ENCODE measurements at places on chromosomes 5 and 9. TPM values are rescaled to one million over a fixed set of nuclear protein-coding genes. Genes with fewer than 3 reads are reported as not detected.

GIN1 gene
- total RNA-seq, result 9.9 TPM

TYRP1 gene
- total RNA-seq, result not detected

ADAMTSL2 gene
- 0.38 TPM for total RNA-seq

OR1L1 gene
- not detected for total RNA-seq

ALDH1A1 gene
- not detected for total RNA-seq

RETREG1 gene
- 9.6 TPM for total RNA-seq

CD72 gene
- 5.4 TPM for total RNA-seq

IFNA21 gene
- 0.77 TPM for total RNA-seq

GPX3 gene
- 3.9 TPM for total RNA-seq

BHMT gene
- total RNA-seq, result 4.4 TPM

ADGRD2 gene
- total RNA-seq, result 0.27 TPM

PLCXD3 gene
- total RNA-seq, result 2.9 TPM

IL13 gene
- not detected for total RNA-seq

DYNC2I2 gene
- 22.5 TPM for total RNA-seq

DNA sequence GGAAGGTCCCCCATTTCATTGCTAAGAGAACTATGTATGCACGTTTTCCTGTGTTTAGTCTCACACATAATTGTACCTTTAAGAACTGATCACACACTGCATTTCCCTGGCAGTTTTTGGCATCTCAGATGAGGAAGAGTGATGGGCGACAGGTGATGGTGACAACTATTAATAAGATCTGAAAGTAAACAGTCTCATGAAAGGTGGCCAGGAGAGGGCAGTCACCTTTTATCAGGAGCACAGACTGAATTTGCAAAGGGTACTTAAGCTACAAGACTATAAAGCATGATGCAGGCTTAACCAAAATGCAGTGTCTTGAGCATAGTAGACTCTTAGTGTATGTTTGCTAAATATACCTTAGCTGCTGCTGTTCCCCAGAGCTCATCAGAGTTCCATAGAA lies 91.5 kb downstream of the GHR start:
- ATAC-seq, result no peak

GRCh38 chr9:122444041-122444733 lies 33.5 kb downstream of the OR1J1 start:
- ATAC-seq, result no peak

DNA sequence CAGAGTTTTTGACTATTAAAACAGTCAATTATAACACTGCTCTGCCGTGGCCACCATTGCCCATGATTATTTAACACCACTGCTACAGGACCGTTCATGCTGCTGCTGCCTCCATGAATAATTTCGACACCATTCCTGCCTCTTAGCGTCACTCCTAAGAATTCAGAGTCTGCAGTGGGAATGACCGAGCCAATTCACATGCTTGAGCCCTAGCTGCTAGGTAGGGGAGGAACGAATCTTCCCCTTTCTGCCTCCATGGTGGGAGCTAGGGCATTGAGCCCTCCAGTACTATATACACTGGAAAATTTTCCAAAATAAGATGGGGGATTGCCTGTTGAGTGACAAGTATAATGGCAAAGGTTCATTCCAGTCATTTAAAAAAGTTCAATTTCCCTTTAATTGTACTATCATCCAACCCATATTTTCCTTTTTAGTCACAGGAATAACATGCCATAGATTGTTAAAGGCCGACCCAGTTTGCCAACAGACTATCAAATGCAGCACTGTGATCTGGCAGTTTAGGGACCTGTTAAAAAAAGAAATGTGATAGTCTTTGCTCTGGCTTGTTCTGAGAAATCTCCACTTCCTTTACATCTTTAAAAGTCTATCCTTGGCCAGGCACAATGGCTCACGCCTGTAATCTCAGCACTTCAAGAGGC lies 13.5 kb upstream of the B4GALT1 start:
- ATAC-seq, result no peak

GRCh38 chr5:113574417-113574816 lies 60.9 kb downstream of the YTHDC2 start:
- no peak for ATAC-seq

DNA sequence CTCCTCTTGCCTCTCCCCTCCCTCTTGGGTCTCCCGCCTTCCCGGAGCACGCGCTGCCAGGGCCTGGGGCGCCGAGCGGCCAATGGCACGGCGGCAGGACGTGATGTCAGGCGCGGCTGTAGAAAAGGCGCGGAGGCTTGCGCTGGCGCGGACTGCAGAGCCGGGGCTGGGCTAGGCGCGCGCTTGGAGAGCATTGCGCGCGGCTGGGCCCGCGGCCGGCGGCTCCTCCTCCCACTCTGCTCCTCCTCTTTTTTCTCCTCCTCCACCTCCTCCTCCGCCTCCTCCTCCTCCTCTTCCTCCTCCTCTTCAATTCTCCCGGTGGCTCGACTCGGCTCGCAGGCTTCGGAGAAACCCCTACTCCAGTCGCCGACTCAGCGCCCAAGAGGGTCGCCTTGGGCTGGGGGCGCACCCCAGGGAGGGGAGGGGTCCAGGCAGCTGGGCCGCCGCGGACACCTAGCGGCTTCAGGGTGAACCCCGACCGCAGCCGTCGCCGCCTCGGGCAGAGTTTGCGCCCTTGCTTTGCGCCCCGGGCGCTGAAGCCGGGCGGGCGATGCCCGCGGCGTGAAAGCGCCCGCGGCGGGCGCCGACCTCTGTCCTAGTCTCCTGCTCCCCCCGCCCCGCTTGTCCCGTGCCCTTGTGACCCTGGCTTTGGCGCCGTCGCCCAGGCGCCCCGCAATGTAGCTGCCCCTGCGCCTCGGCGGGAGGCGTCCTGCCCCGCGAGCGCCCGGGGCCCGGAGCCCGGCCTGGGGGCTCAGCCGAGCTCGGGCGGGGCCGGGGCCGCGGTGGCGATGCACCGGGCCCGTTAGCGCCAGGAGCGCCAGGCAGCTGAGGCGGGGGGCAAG lies at the start of gene LHX2:
Gene LHX2 (plus strand): TSS at position 309 of the 842 bp plus-strand sequence. CDS start 581 bp downstream, outside the sequence.
- ATAC-seq, result peak; percentile 95

GRCh38 chr9:79658926-79659325 lies 87.2 kb downstream of the TLE4 start:
- ATAC-seq, result no peak

DNA sequence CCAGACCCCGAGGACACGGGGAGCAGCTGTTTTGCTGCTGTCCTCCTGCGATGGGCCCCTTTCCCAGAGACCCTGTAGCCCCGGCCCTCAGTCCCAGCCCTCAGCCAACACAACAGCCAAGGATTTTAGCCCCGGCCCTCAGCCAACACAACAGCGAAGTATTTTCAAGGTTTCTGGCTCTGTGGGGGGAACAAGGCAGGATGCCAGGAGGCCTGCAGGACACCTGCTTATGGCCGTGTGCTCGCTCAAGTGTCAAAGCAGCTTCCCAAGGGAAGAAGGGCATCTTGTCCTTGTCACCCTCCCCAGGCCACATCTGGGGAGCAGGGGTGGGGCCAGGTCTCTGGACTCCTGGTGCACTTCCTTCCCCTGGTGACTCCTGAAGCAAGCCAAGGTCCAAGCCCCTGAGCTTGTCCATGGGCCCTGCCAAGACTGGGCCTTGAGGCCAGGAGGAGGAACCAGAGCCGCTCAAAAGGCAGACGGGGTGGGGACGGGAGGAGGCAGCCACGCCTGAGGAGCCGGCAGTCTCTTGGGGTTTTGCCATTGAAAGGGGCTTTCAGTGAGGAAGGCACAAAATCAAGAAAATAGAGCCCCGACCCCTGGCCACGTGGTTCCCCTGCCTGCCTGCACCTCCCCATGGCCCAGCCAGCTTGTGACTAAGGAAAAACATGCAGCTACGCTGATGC lies 10.8 kb downstream of the KCNT1 start:
- ATAC-seq, result no peak

DNA sequence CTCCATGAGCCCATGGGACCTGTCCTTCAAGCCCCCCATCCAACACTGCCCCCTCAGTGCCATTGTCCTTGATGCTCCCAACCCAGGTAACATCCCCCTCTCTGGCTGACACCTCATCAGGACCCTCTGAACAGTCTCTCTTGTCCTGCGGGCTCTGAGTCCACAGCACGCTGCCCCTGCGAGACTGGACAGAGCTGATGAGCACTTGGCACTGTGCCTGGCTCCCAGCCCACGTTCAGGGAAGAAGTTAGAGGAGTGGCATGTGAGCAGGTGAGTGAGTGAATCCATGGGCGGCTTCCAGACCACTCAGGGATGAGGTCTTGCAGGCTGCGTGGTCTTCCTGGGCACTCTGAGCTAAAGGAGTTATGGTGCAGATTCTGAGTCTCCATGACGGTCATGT lies 70.7 kb downstream of the PAX5 start:
- ATAC-seq, result no peak

GRCh38 chr9:14362175-14362574 lies 48.2 kb upstream of the NFIB start:
- ATAC-seq, result no peak

DNA sequence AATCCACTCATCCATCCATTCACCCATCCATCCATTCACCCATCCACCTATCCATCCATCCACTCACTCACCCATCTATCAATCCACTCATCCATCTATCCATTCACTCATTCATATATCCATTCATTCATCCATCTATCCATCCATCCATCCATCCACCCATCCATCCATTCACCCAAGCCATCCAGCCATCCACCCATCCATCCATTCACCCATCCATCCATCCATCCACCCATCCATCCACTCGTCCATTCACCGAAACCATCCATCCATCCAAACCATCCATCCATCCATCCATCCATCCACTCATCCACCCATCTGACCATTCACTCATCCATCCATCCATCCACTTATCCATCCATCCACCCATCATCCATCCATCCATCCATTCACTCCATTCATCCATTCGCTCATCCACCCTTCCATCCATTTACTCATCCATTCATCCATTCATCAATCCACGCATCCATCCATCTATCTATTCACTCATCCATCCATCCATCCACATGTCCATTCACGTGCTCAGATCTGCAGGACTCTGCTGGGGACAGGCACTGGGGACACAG lies 6.6 kb downstream of the SLC9A3 start:
- ATAC-seq, result no peak

DNA sequence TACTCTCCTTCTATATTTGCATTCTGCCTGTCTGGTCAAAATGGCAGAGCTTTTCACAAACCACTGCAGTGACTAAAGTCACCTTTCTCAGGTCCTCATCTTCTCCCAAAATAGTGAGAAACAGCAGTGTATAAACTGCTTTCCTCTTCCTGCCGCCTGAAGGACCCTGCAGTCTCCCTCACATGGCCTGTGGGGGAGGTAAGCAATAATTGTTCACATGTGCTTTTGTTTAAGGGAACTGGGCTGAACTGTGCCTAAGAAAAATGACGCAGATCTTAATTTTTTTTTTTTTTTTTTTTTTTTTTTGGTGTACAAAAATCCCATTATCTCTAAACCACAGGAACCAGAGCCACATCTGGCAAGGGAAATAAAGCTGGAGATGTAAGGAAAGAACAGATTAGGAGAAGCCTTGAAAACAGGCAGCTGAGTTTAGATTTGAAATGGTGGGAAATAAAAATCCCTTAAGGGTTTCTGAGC lies 131.7 kb upstream of the VLDLR start:
- peak; percentile 60 for ATAC-seq

DNA sequence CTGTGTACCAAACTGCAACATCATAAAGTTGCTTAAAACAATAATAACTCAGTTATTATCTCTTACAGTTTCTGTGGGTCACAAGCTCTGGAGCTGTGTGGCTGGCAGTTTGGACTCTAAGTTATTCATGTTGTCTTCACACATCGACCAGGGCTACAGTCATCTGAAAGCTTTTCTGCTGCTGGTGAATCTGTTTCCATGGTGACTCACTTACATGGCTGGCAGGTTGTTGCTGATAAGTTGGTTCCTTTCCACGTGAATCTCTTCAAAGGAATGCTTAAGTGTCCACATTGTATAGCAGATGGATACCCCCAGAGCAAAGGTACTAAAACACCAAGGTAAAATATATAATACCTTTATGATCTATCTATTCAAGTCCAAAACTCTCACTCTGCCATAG lies 44.8 kb upstream of the CYLC2 start:
- no peak for ATAC-seq

- ATAC-seq, result no peak
Measured at GRCh38 chr5:174796711-174797192, 72.4 kb downstream of the MSX2 start.

DNA sequence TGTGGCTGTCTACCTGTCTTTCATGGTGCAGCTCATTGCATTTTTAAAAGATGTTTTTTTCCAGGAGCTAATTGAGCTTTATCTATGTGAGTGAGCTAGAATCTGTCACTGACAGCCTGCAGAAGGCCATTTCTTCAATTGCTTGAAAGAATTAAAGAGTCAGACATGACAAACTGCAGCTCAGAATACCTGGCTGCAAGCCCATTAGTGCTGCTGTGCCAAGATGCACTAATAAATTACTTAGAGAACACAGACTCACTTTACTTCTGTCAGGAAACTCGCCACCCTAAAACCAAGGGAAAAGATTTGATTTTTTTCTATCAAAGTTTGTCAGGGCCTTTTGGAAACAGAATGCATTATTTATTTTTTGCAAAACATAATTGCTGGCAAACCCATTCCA lies 368.3 kb downstream of the CAAP1 start:
- ATAC-seq, result no peak

GRCh38 chr9:94157050-94157801 lies 73.0 kb downstream of the PTPDC1 start:
- peak; percentile 72 for ATAC-seq

DNA sequence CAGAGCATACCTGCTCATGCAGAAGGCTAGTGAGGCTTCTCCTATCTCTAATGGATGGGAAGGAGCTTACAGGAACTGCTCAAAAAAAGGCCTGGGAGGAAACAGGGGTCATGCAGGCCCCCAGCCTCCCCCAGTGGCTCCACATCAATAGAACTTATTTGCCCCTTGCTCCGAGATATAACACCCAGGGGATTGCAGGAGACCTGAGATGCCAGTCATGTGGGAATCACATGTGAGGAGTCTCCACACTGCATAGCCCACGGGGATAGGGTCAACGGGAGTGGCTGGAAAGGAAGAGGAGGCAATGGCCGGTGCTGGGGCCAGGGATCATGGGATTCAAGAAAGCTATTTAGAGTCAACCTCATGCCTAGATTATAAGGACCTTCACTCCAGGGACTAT lies 76.2 kb downstream of the NRG2 start:
- no peak for ATAC-seq

- no peak for ATAC-seq
Measured at GRCh38 chr5:15007646-15008045, 136.1 kb upstream of the ANKH start.

DNA sequence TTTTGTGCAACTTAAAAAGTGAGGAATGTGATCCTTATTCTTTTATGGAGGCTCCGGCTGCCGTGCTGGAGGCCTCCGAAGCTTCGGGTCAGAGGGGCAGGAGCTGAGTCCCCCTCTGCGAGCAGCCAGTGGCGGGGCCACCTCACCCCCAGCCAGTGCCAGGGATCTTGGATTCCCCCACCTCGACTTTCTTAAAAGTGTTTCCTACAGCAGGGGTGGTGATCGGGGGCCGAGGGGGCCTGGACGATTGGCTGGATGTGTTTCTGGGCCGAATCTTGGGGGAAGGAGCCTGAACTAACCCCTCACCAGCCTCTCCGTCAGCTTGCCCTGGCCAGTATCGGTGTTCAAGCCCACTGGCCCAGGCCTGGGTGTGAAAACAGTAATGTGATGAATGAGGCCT lies 92.2 kb upstream of the LMX1B start:
- no peak for ATAC-seq

DNA sequence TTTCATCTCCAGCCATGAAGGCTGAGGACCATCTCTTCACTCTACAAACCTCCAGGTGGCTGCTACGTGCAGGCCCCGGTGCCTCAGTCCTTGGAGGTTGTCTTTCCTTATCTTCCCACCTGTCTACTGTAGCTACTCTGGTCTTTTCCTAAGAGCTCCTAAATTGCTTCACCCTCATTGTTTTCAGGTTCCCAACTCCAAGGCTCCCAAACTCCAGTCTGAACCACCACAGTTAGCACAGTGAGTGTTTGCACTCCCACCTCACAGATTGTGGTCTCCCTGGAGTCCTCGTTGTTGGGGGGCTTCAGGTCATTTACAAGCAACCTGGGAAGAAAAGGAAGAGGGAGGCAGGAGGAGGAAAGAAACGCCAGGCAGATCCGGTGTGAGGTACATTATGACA lies 85.3 kb downstream of the NSUN2 start:
- ATAC-seq, result no peak

All from motor neuron (in vitro differentiated cells).